Stimulated activated CD4-positive, alpha-beta T cell treated with anti-CD3 and anti-CD28 coated beads, Interleukin-15, amount 100 ng/mL, for 1 hour (primary cell): ENCODE measurements at places on chromosomes 16 and 17.

DNA sequence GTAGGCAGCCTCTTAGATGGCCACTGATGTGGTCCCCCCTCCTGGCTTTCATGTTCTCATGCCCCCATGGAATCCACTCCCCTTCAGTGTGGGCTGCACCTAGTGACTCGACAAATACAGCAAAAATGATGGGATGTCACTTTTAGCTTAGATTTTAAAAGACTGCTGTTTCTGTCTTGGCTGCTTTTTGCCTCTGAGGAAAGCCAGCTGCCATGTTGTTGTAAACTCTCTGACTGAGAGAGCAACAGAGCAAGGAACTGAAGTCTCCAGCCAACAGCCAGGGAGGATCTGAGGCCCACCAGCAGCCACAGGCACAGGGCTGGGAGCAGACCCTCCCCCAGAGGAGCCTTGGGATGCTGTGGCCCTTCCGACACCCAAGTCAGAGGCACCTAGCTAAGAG is 60.6 kb upstream of the MARCHF10 start:
- no peak for DNase-seq

- no peak for DNase-seq
Measured at GRCh38 chr17:10041287-10041612, 136.2 kb upstream of the RCVRN start.

DNA sequence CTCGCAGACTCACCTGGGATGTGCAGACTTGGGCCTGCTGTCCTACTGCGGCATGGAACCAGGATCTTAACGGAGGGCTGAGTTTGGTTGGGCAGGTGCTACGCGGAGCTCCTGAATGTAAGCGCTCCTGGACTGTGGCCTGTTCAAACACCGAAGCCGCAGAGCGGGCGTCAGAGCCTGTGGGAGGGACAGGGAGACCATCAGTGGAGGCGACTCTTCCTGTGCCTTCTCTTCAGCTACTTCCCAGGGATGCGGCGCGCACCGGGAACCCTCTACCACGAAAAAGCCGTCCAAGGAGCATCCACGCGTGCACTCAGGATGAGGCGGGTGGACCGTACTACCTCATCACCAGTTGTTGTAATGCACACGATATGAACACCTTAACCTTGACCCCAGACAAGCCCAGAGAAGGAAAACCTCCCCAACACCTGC is 2.0 kb downstream of the USP36 start:
- no peak for DNase-seq

GRCh38 chr17:5128905-5129535 is 13.2 kb downstream of the USP6 start:
- no peak for DNase-seq

DNA sequence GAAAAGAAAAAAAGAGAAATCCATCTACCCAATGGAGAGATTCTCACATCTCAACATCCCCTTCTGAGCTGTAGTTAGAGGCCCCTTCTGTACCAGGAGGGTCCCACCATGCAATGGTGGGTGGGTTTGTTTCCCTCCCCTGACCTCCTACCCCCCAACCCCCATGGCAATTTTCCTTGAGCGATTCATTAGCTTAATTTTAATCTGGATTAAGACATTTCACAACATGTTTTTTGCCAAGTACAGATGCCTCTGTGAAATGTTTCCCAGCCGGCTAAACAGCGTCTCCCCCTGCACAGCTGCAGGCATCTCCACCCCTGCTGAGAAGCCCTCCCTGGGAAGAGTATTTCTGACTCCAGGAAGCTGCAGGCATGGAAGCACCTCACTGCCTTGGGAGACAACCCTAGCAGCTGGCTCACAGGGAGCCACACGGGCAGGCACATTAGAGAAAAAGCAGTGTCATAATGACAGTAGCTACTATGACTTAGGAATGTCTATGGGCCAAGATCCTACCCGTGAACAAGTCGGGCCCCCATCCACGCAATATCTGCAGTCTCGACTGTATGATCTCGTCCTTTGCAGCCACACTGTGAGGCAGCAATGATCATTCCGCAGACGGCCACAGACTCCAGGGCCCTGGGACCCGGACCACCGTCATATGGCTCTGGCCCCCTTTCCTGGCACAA is 117.3 kb downstream of the ADCY9 start:
- DNase-seq: no peak

- DNase-seq: no peak
Measured at GRCh38 chr17:44279666-44280391, 11.9 kb upstream of the SLC4A1 start.

DNA sequence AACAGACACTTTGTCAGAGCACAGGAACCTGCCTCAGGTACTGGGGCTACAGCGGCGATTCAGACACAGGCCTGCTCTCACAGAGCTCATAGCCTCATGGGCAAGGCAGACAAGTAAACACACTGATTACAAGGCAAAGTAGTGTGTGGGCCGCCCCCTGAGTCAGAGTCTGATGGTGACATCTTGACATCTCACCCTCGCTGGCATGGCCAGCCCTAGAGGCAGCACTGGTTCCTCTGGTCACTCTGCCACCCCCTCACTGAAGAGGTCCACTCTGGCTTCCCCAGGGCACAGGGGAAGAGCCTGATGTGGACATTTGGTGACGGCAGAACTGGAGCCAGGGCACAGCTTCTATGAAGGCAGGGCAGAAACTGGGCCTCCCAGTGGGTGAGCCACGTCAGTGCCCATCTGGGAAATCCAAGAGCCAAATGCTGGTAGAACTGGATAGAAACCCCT is 32.9 kb upstream of the TOB1 start:
- no peak for DNase-seq

DNA sequence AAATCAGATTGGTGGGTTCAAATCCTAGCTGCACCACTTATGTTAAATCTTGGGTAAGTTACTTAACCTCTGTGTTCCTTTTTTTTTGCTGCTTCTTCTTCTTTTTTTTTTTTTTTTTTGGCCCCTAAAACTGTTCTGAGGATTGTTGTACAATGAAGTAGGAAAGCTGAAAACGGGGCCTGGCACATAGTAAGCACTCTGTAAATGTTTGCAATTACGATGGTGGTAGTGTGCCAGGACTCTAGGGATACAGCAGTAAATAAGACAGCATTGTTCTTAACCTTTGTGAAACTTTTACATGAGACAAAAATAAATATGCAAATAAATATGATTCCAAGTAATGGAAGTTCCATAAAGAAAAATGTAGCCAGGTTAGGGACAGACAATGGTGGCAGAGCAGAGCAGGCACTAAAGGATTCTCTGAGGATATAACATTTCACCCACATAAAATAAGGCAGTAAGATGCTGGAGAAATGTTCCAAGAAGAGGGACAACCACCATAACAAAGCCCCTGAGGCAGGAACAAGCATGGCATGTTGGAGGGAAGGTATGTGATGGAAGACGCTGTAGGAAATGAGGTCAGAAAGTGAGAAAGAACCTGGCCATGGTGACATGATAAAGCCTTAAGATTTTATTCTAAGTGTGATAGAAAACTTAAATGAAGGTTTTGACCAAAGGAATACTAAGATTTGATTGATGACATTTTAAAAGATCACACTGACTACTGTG is 127.3 kb downstream of the NLK start:
- DNase-seq: no peak

DNA sequence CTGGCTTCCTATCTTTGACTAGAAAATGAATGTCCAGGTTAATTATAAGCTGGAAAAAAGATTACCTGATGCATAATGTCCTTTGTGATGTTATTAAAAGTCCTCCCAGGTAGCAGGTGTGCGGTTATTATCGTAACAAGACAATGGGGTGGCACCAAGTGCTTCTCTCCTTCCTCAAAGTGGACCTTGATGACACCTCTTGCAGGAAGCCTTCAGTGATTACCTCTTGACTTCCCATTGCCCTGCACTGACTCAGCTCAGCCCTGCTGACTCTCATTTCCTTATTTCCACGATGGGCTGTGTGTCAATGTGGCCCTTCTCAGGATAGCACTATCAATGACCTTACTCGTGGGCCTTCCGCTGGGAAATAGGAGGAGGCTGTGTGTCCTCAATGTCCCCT is 477.4 kb upstream of the CCL2 start:
- DNase-seq: no peak

GRCh38 chr17:6596081-6596480 is 39.7 kb upstream of the PITPNM3 start:
- DNase-seq: no peak

DNA sequence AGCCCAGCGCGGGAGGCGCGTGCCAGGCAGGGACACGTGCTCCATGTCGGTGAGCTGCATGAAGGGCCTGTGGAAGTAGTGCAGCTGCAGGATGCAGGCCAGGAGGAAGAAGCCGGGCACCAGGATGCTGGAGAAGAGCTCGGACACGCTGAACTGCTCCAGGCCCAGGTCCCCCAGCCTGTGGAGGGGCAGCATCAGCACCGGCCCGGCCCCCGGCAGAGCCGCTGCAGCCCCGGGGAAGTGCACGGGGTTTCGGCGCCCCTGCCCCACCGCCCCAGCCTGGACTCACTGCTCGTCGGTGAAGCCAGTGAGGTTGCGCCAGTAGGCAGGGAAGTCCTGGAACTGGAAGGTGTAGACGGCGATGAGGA is 28.0 kb downstream of the CTU2 start:
- no peak for DNase-seq

GRCh38 chr16:53745753-53746266 is 41.9 kb downstream of the FTO start:
- DNase-seq: no peak

GRCh38 chr17:27346228-27346899 is 52.5 kb downstream of the WSB1 start:
- no peak for DNase-seq

GRCh38 chr16:68993885-68994284 is 111.6 kb upstream of the HAS3 start:
- DNase-seq: no peak

DNA sequence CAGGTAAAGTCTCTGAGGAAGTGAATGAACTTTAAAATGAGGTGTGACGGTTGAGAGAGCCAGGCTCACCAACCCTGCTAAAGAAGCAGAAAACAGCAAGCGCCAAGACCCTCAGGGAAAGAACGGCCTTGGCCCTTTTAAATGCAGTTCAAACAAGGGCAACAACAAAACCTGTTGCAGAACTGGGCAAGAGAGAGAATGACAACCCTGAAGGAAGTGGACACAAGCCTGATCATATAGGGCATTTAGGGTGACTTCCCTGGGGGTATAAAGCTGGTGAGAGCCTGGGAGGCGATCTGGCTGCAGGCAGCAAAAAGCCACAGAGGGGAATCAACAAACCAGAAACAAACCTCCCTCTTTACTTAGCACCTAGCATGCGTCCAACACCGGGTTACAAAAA is 1.0 kb downstream of the CPPED1 start:
- no peak for DNase-seq

GRCh38 chr17:75181110-75181509 is 1.6 kb downstream of the SUMO2 start:
- no peak for DNase-seq

GRCh38 chr17:20955427-20956323 is 87.1 kb downstream of the USP22 start:
- no peak for DNase-seq

DNA sequence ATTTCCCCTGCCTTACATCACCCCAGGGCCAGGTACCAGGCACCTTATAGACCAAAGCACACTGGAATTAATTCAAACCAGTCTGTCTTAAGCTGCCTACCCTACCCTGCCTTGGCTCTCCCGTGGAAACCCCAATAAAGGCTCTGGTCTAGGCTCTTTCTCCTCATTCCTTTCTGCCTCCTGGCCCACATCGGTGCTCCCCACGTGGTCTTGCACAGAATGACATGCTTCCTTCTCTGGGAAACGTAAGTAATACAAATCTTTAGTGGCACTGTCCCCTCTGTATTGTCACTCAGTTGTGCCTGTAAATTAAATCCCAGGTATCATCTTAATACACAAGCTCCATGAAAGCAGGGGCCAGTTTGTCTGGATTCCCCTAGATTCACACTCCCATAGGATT is 16.6 kb downstream of the KRT25 start:
- no peak for DNase-seq

GRCh38 chr17:56292010-56292409 is 138.7 kb downstream of the ANKFN1 start:
- no peak for DNase-seq

DNA sequence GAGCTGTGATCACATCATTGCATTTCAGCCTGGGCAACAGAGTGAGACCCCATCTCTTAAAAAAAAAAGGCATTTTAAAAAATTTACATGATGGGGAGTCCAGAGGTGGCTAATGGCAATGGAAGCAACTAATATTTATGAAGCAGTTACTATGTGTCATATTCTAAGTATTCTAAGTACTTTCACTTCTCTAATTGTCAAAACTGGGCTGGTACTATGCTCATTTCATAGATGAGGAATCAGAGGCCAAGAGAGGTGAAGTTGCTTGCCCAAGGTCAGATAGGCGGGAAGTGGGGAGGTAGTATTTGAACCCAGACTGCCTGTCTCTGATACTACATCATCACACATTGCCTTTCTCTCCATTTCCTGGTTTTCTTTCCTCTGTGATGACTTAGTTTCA is 50.7 kb downstream of the SLC5A11 start:
- no peak for DNase-seq

DNA sequence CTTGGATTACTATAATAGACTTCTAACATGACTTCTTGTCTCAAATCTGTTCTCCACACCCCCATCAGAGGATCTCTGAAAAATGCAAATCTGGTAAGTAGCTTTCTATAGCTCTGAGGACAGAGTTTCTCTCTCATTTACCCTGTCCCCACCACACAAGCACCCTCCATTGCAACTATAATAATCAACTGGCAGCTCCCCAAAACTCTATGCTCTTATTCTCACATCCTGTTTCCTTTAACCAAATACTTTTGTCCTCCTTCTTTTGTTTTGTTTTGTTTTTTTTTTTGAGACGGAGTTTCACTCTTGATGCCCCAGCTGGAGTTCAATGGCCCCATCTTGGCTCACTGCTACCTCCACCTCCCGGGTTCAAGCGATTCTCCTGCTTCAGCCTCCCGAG is 73.4 kb downstream of the HELZ start:
- no peak for DNase-seq

GRCh38 chr17:15485045-15485444 is 17.6 kb upstream of the CDRT4 start:
- DNase-seq: no peak

- DNase-seq: no peak
Measured at GRCh38 chr16:81327011-81327410, 12.2 kb downstream of the GAN start.

DNA sequence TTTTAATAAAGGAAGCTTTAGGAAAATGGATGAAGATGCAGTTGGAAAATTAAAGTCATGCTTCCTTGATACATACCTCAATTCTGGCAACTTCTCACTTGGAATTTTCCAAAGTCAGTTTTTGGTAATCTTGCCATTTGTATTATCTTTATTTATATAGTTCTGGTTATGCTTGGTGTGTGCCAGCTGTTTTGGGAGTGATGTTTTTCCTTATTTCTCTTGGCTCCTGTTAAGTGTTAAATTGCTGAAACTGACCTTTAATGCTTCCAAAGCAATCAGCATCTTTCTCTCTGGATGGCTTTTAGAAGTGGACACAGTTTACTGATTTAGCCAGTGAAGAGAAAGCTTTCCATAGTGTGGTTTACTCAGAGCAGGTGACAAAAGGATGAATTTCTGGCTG is 70.1 kb upstream of the HAS3 start:
- DNase-seq: no peak

DNA sequence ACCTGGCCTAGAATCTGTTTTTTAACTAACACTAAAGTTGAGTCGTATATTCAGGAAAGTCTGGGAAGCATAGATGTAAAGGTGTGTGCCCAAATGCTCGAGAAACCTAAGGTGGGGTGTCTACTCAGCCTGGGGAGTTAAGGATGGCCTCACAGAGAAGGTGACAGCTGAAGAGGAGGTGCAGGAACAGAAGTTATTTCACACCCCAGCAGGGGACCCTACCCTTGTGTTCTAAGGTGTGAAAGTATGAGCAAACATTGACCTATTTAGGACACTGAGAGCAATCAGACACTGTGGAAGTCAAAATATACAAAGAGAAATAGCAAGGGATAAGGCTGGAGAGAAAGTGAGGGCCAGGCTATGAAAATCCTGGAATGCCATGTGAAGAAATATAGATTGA is 49.0 kb upstream of the DHX40 start:
- DNase-seq: no peak
